Fibroblast of villous mesenchyme (primary cell): ENCODE measurements at places on chromosomes 6 and 20. TPM values are rescaled to one million over a fixed set of nuclear protein-coding genes. Genes with fewer than 3 reads are reported as not detected.

DACT2 gene
- not detected in 2 replicates for total RNA-seq

MBOAT1 gene
- total RNA-seq, result 8.7 and 22.9 TPM in 2 replicates

DLK2 gene
- 0.64 and 1.7 TPM in 2 replicates for total RNA-seq

SLC35D3 gene
- total RNA-seq, result not detected in 2 replicates

FGD2 gene
- total RNA-seq, result not detected in 2 replicates

ARFGAP1 gene
- 85.5 and 109 TPM in 2 replicates for total RNA-seq

RAB44 gene
- under 0.01 TPM in 1 of 2 replicates, not detected in the other for total RNA-seq

TMEM151B gene
- total RNA-seq, result under 0.01 TPM in 1 of 2 replicates, not detected in the other

ME1 gene
- 28.7 and 39.7 TPM in 2 replicates for total RNA-seq

ADGB gene
- total RNA-seq, result not detected in 2 replicates

WFDC2 gene
- total RNA-seq, result not detected in 2 replicates

RIPOR3 gene
- 28.1 and 29.3 TPM in 2 replicates for total RNA-seq

ATG5 gene
- 49.3 and 62.6 TPM in 2 replicates for total RNA-seq

TRIM31 gene
- not detected in 2 replicates for total RNA-seq

LINC00237 gene
- total RNA-seq, result not detected in 2 replicates

GABBR1 gene
- 12.5 and 13.9 TPM in 2 replicates for total RNA-seq

SLC17A3 gene
- not detected in 2 replicates for total RNA-seq

SOX18 gene
- under 0.01 TPM in 1 of 2 replicates, not detected in the other for total RNA-seq

MUC21 gene
- total RNA-seq, result not detected in 2 replicates

GINS1 gene
- total RNA-seq, result 7.4 and 13.8 TPM in 2 replicates

EYS gene
- total RNA-seq, result under 0.01 TPM in 2 replicates

APOBEC2 gene
- total RNA-seq, result not detected in 2 replicates

TRERF1 gene
- 6.4 and 6.5 TPM in 2 replicates for total RNA-seq

LSM14B gene
- 28.7 and 30.7 TPM in 2 replicates for total RNA-seq

TOX2 gene
- 0.43 and 1.9 TPM in 2 replicates for total RNA-seq

LRFN2 gene
- not detected in 2 replicates for total RNA-seq

CYP21A2 gene
- total RNA-seq, result under 0.01 TPM in 2 replicates

HLA-DQA1 gene
- not detected in 2 replicates for total RNA-seq

EFCAB8 gene
- total RNA-seq, result 0.32 and 1.3 TPM in 2 replicates

WFDC9 gene
- total RNA-seq, result not detected in 2 replicates

PNLDC1 gene
- total RNA-seq, result 0.32 TPM in 1 of 2 replicates, not detected in the other

TNNC2 gene
- 0.32 and 0.43 TPM in 2 replicates for total RNA-seq

BMP7 gene
- not detected in 2 replicates for total RNA-seq

DPPA5 gene
- total RNA-seq, result not detected in 2 replicates

RUNX2 gene
- total RNA-seq, result 8.6 and 9.7 TPM in 2 replicates

GSTA4 gene
- 22.5 and 25.9 TPM in 2 replicates for total RNA-seq

FLRT3 gene
- 2.2 and 2.6 TPM in 2 replicates for total RNA-seq

METTL24 gene
- total RNA-seq, result 0.32 TPM in 1 of 2 replicates, not detected in the other

VGLL2 gene
- not detected in 2 replicates for total RNA-seq

KCNS1 gene
- total RNA-seq, result 0.86 and 1.3 TPM in 2 replicates
